ENCODE measurements at places on chromosomes 4 and X.
A peak's percentile ranks its signal among the peaks of the same experiment; 100 is the strongest.

- no peak for DNase-seq
Observed at GRCh38 chr4:61203436-61203790, 3.3 kb downstream of the ADGRL3 start.

GRCh38 chr4:59655996-59656395 lies 1544.1 kb upstream of the ADGRL3 start:
- DNase-seq = no peak

- no peak for DNase-seq
Observed at GRCh38 chr4:141023051-141023450, 110.2 kb downstream of the RNF150 start.

- no peak for DNase-seq
Observed at GRCh38 chr4:97866821-97867556, 276.3 kb downstream of the STPG2 start.

DNA sequence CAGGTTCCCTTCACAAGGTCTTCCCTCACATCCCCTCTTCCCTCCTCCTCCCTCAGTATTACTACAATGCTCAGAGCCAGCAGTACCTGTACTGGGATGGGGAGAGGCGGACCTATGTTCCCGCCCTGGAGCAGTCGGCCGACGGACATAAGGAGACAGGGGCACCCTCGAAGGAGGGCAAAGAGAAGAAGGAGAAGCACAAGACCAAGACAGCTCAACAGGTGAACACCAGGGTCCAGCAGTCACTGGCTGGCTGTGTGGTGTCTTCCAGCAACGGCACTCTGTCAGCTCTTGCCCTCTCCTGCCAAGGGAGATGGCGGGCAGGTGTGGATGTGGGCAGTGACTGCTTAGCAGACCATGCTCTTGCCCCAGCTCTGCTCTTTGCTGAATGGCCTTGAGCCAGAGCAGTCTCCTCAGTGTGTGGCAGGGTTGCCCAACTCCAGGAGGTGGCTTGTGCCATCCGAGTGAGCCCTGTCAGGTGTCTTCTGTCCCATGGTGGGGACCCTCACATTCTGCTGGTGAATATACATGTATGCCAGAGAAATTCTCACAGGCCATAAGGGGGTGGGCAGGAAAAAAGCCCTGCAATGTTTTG lies 11.4 kb upstream of the UBA1 start:
- no peak for DNase-seq

DNA sequence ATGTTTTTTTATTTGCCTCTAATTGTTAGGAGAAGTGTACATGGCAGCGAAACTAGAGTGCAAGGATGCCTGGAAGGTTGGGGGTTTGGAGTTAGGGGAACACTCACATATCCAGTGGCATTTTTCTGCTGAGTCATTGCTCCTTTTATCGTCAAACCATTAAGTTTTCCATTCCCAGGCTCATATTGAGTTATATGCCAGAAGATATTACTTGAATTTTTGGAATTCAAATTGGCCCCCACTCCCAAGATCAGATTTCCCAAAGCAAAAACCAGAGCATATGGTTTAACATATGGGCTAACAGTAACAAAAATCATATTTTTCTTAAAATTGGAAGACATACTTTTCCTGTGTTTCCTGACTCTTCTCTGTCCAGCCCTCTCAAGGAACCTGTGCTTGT lies 152.7 kb downstream of the FSTL5 start:
- DNase-seq = no peak

DNA sequence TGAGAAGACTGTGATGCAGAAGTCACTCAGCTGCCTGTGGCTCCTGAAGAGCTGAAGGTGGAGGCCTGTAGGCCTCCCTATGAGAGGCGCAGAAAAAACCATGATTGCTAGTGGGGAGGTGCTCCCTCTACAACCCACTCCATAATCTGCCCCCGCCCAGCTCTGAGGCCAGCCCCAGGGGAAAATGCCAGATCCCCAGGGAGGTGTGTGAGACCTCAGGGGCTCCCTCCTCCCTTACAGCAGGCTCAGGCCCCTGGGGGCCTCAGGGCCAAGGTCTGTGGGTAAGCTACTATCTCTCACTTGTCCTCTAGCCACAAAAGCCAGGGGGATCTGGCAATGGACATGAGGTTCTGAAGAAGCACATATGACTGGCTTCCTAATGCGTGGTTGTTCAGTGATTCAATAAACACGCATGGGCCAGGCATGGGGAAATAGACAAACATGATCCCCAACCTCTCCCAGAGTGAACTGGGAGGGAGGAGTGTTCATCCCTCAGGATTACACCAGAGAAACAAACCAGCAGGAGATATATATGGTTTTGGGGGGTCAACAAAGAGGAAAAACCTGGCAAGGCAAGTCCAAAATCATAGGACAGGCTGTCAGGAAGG lies 51.0 kb upstream of the MTM1 start:
- DNase-seq = no peak

- DNase-seq = no peak
Observed at GRCh38 chr4:185380320-185380719, 15.4 kb downstream of the LRP2BP start.

DNA sequence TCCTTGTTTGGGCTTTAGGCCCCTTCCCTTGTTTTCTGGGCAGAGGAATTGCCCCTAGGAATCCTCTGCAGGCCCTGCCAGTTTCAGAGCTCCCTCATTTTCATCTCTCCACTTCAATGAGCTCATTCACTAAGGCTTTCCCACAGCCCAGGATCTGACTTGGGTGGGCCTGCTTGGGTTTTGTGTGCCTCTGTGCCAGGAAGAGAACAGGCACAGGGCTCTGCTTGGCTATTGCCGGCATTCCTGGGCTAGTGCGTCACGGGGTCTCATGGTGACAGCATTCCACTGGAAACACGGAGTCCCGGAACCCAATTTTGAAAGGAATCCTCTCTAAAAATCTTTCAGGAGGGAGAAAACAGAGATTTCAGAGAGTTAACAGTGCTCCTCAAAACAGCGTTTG lies 150.5 kb downstream of the VCX3A start:
- no peak for DNase-seq

DNA sequence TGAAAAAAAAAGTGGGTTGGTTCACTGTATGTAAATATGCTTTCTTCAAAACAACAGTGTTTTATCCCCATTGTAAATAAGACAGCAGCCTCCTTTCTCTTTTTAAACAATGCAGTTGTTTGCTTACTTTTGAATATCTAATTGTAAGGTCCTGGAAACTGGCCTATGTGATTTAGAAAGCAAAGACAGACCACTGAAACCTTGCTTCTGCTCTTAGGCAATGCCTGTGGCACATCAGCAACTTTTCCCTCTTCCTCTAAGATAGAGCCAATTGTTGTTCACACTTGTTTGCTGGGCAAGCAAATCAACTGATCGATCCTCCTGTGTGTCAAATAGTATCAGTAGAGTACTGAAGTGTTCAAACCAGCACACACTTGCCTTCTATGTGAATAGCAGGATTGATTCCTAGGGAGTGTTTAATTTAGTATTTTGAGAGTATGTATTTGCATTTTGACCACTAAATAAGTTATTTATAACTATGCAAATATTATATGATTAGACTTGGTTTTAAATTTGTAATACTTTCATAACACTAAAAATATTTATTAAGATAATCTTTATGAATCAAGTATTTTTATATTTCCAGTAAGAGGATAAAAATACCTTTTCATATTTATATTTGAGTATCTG lies 55.4 kb upstream of the GRPR start:
- DNase-seq = no peak

- DNase-seq = peak; percentile 51
Observed at GRCh38 chr4:109559625-109559982, 442 bp upstream of the MCUB start.

GRCh38 chrX:71657267-71657666 lies 10.1 kb upstream of the LOC101059915 start:
- no peak for DNase-seq

DNA sequence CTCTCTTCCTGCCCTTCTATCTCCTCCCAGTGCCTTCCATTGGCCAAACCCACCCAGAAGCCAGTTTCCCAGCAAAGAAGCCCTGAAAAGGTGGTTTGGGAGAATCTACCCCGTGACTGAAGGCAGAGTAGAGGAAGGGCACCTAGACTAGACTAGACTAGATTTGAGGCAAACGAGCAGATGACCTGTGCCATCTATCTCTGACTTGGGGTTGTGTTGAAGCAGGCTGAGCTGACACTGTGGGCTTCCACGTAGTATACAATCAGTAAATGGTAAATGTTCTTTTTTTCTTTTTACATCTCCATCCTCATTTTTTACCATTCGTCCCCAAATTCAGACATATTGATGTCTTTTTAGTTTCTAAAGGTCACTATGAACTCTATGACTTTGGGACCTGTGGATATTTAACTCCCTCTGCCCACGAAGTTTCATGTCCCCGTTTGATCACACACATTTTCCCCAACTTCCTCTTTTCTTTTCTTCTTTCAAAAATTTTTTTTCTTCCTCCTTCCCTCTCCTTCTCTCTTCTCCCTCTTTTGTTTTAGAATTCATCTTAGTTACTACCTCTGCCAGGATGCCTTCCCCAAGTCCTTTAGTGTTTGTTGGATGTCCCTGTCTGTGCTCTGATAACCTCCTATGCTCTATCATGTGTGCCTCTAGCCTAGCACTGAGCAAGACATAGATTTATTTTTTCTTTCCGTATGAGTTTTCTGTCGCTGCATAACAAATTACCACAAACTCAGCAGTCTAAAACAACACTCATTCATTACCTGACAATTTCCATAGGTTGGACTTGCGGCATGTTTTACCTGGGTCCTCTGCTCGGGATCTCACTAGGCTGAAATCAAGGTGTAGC lies 6.2 kb upstream of the AFF1 start:
- DNase-seq = no peak

GRCh38 chrX:57583477-57583876 lies 8.3 kb upstream of the ZXDB start:
- DNase-seq = no peak

- peak; percentile 89 for DNase-seq
Observed at GRCh38 chrX:48737213-48737938, 24.2 kb upstream of the GLOD5 start.

DNA sequence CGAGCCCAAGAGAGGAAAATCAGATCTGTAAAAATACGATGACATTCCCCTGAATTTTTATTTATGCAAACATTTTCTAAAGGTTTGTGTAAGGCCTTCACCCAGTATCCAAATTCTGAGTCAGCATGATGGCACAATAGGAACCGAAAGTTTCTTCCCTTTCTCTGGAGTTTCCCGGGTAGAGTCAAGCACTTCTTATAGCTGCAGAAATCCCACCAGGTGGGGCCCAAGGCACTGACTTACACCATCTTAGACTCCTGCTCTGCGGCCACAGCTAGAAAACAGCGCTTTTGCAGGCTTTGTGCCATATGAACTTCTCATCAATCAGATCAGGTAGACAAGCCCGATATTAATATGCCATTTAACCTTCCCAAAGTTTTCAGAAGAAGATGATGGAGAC lies 13.4 kb downstream of the LEF1 start:
- DNase-seq = peak; percentile 58

GRCh38 chr4:53361451-53361850 lies 4.4 kb downstream of the SCFD2 start:
- no peak for DNase-seq

- DNase-seq = no peak
Observed at GRCh38 chr4:95095348-95095974, 337.7 kb downstream of the BMPR1B start.

DNA sequence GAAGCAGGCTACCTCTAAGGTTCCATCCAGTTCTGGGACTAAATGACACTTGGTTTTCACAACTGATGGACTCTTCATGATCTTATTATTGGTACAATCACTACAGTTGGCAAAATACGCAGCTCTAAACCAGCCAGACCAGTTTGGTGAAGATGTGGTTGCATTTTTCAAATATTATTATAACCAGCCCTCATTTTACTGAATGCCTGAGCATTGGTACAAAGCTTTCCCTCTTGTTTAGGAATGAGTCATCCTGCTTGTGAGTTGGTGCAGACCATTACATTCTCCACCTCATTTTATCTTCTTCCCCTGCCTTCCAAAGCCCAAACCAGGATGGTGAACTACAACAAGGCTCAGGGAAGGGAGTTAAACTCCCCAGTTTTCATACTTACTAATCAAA lies 223.1 kb downstream of the KDR start:
- DNase-seq = no peak

DNA sequence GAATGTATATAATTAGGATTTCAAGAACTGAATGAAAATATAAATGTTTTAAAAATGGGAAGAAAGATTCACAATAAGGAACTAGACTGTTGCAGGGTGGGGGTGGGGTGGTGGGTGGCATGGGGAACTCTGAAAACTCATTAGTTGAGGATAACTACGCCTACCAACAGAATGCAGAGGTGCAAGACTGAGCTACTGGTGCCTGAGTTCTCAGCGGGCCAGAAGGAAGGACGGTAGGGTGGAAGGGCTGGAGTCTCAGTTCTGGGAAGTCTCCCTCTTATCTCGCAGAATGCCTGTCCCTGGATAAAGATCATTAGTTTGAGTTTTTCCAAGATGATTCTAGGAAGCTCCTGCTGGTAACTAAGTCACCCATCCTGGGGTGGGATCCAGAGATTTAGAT lies 1.3 kb upstream of the SOD3 start:
- no peak for DNase-seq

GRCh38 chr4:66160606-66161005 lies 490.3 kb upstream of the EPHA5 start:
- DNase-seq = no peak

DNA sequence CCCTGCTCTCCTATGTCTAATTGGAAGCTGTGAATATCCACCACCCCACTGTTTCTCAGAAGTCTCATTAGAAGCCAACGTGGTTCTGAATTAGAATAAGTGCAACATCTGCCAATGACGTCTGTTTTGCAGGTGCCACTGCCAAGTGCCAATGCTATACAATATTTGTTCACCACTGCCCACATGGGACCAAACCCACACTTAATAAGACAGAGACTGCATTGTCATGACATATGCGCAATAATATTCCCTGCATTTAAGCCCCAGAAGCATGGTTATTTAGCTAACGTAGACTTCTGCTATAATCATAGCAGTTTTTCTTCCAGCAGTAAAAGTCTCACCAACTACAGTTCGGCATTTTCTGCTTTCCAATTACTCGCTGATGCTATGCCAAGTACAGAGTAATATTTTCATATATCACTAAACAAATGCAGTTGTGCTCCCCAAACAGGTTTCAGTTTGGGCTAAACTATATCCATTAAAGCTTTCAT lies 262.5 kb upstream of the PCDH18 start:
- DNase-seq = no peak

GRCh38 chr4:71558248-71558647 lies 219.4 kb downstream of the SLC4A4 start:
- DNase-seq = no peak

- no peak for DNase-seq
Observed at GRCh38 chr4:19947349-19947748, 304.4 kb upstream of the SLIT2 start.

GRCh38 chrX:23901805-23902204 lies 5.9 kb downstream of the APOO start:
- peak; percentile 29 for DNase-seq

- no peak for DNase-seq
Observed at GRCh38 chr4:59904331-59904730, 1295.8 kb upstream of the ADGRL3 start.

- DNase-seq = no peak
Observed at GRCh38 chr4:184117662-184118199, 99.9 kb downstream of the ENPP6 start.

Measured in activated CD4-positive, alpha-beta T cell treated with anti-CD3 and anti-CD28 coated beads for 48 hours (primary cell).